ENCODE measurements at places on chromosomes 2 and 18. TPM values are rescaled to one million over a fixed set of nuclear protein-coding genes. Genes with fewer than 3 reads are reported as not detected.

SERPINB2 gene
- total RNA-seq: 0.17 TPM

GRCh38 chr2:213306316-213306942 lies 22.2 kb downstream of the SPAG16 start:
- no peak overlapping the region for H3K4me3 ChIP-seq
- no peaks in the 10 kb centered on the region for H3K4me1 ChIP-seq
- H3K27ac ChIP-seq: no peak overlapping the region
- no peaks in the 10 kb centered on the region for H3K36me3 ChIP-seq
- DNase-seq: peak; percentile 30

LRP2 gene
- total RNA-seq: 0.04 TPM

FIGLA gene
- total RNA-seq: not detected

- no peaks in the 10 kb centered on the region for H3K36me3 ChIP-seq
- peak; percentile 60 for DNase-seq
- peaks cover 17% of the 10 kb centered on the region for H3K4me1 ChIP-seq
- H3K27me3 ChIP-seq: peaks cover 68% of the 10 kb centered on the region
Observed at GRCh38 chr2:236177967-236178889, 10.0 kb upstream of the GBX2 start.

LIMS2 gene
- total RNA-seq: 1.4 TPM

APCDD1 gene
- 27.7 TPM for total RNA-seq

ANKRD36C gene
- 3.9 TPM for total RNA-seq

- H3K36me3 ChIP-seq: peaks cover 7% of the 10 kb centered on the region
- H3K4me1 ChIP-seq: no peaks in the 10 kb centered on the region
- H3K4me3 ChIP-seq: no peak overlapping the region
- no peaks in the 10 kb centered on the region for H3K27me3 ChIP-seq
Observed at GRCh38 chr2:227301523-227301922, 23.5 kb upstream of the MFF start.

DAW1 gene
- not detected for total RNA-seq

Measured in adrenal gland (tissue), 19 donors.